ENCODE measurements at places on chromosomes 13 and 19.

DNA sequence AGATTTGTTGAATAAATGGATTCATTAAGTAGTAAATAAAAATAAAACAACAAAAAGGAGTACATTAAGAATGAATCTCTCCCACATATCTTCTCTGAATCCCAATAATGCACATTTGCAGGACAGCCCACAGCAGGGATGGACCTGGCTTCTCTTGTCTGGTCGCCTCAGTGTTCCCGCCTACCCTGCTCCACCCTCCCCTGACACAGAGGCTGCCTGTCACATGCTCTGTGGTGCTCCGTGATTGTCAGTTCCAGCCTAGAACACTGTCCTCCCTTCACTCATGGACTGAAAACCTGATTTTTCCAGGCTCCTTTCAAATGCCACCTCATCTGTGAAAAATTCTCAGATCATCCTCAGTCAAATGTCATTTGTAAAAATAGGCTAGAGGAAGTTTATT is 94.5 kb upstream of the GPR12 start:
- DNase-seq: no peak

GRCh38 chr13:100235311-100235901 is 146.5 kb downstream of the PCCA start:
- peak; percentile 12 for DNase-seq

GRCh38 chr19:49348305-49349189 is 13.3 kb downstream of the CD37 start:
- no peak for DNase-seq

DNA sequence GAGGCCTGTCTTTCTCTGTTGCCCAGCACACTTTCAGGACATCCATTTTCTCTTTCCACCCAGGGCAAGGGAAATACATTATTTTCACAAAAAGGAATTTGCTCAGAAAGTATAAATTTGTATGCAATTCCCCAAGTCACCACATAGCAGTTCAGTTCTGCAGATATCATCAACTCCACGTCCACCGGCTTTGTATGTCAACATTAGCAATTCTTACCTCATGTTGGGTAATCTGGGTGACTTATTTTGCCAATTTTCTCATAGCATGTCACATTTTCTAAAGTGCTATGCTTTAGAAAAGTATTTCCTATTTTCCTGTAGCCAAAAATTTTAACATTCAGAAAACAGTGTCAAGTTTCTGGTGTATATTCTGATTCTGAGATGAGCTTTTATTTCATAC is 501.8 kb downstream of the EFNB2 start:
- peak; percentile 12 for DNase-seq

- DNase-seq: no peak
Observed at GRCh38 chr13:50249144-50249521, 233.9 kb downstream of the KCNRG start.

DNA sequence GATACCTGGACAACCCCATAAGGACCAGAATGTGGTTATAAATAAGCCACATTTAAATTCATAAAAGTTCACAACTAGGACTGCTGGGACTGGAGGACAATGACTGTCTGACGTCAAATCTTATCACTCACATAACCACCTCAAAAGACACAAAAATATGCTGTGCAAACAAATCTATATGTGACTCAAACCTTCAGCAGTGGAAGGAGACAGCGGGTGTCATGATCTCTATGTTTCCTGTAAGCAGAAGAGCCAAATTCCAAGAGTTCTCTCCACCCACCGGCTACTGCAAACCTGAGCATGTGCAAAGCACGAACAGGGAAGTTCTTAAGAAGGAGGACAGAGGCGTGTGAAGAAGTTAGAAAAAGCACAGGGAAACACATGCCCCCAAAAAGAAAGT is 113.2 kb downstream of the MYCBP2 start:
- DNase-seq: no peak

DNA sequence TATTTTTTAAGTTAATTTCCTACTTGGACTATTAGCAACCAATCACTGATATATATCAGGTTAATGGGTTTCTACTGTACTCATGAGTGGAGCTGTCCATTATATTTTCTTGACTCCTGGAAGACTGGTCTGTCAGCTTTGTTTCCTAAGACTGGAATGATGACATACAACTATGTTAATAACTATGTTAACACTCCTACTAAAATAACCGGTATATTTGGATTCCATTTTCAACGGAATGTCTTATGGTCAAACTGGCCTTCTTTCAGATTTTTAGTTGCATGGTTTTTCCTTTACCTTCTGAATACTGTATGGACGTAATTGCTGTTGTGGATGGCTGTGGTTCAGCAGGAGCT is 45.8 kb upstream of the GPI start:
- DNase-seq: no peak

DNA sequence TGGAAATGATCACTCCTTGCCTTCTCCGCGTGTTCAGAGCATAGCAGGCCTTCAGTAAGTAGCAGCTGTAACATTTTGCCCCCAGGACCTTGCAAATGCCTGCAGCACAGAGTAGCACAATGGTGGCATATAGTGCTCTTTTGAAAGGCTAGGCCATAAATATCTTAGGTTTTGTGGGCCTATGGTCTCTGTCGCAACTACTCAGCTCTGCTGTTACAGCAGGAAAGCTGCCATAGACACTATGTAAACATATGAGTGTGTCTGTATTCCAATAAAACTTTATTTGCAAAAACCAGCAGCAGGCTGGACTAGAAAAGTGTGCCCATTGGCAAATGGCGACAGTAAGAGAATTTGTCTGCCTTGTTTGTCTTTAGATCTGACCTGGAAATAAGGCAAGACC is 9.4 kb downstream of the ITPKC start:
- no peak for DNase-seq

- DNase-seq: peak; percentile 6
Observed at GRCh38 chr13:64529874-64530485, 2700.2 kb downstream of the PCDH9 start.

DNA sequence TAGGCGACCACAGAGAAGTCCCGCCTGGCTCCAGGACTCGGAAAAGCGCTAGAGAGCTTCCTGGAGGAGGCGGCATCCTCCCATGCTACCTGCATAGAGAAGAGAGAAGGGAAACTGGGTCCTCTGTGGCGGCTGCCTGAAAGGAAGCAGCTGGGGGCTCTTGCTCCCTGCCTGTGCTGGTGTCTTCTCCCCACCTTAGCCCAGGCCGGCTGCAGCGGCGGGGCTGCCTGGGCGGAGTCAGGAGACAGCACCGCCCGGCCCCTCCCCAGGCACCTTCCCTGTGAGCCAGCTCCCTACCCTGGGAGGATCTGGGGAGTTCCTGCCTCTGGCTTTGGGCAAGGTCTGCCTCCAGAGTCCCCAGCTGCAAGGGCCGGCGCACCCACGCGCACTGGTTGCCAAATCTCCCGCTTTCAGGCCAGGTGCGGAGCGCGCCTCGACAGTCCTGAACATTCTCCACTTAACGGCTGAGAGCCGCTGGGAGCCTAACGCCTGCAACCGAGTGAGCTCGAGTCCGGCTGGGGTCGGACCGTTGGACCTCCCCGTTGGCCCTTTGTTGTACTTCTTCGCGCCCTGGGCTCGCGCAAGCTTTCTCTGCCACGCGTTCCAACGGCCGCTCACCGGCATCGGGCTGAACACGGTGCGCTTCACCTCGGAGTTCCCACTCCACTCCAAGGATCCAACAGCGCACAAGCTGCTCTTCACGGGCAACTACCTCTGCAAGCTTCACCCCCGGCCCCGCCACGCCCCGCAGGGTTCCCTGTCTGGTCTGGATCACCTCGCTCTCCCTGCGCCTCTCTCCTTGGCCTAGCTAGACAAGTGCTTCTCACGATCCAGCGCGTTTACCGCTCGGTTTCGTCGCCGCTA is 21.8 kb upstream of the ZNF30 start:
- no peak for DNase-seq

GRCh38 chr19:1654178-1654792 is 1.9 kb upstream of the TCF3 start:
- no peak for DNase-seq

GRCh38 chr19:752652-753517 is 2.0 kb downstream of the MISP start:
- peak; percentile 98 for DNase-seq

GRCh38 chr19:34181111-34181864 is 9.0 kb downstream of the LSM14A start:
- no peak for DNase-seq

GRCh38 chr13:68872338-68872737 is 1235.3 kb upstream of the ATXN8OS start:
- no peak for DNase-seq

DNA sequence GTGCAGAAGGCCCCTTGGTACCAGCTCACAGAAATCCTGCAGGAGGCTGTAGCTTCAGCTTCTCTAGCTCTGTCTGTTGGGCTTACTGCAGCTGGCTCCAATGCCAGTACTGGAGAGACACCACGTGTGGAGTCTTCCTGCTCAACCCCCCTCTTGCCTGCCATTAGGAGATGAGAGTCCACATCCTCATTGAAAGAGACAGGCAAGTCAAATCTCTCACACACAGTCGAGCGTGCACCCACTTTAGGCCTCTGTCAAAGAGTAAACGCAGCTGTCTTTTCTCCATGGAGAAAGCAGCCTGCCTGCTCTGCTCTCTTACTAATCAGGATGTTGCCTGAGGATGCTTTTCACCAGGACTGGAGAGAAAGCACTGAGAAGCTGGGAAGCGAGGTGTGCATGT is 523.0 kb upstream of the NBEA start:
- no peak for DNase-seq

GRCh38 chr13:27857282-27857681 is 62.5 kb upstream of the PDX1 start:
- no peak for DNase-seq

DNA sequence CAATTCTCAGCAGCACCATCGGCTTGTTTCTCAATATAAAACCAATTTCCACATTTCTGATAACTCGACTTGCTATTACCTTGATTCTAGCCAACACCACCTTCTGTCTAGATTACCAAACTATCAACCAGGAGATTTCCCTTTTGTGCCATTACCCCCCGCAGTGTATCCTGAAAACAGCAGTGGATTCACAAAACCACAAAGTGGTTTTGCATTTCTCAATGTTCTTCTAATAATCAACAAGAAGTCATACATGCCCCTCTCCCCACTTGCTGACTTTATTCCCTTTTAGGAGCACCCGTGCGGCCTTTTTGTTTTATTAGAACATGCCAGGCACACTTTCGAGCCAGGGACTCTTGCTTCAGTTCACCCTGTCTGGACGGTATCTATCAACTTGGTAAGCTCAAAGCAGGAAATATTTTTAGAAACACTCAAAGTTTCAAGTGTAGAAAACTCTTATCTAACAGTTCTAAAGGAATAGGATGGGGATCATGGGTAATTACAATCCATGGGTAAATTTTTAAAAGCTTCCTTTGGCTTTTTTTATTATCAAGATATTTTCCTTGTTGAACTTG is 967.4 kb downstream of the EFNB2 start:
- DNase-seq: no peak

DNA sequence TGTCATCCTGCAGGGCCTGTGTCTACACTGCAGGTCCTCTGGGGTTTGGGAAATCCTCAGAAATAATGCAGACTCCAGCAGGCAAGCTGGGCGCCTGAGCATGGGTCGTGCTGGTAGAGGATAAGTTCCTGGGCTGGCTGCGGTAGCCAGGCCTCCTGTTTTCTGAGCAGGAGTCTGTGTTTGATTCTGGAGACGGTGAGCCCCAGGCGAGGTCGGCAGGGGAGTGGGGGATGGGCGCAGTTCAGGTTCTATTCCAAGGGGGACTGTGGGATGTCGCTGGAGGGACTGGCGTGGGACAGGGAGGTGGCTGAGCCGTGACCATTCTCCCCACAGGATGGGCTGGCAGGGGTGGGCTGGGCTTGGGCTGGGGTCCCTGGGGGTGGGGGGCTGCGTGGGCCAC is 154.7 kb downstream of the KDM4B start:
- DNase-seq: no peak

DNA sequence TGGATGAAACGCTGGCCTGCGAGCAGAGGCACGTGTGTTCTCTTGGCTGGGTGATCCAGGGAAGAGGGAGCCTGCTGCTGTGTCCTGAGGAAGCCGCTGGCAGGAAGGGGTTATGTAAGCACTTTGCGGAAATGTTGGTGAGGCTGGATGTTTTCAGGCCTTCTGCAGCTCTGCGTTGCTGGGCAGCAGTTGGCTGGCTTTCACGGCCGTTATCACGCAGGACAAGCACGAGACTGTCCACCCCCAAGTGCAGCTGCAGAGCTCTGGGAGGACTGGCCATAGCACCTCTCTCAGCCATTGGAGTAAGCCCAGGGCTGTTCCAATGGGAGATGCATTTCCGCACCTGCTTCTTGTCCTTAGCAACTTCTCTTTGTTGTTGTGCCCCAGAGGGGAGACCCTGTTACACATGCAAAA is 146.9 kb upstream of the SOX21 start:
- no peak for DNase-seq

DNA sequence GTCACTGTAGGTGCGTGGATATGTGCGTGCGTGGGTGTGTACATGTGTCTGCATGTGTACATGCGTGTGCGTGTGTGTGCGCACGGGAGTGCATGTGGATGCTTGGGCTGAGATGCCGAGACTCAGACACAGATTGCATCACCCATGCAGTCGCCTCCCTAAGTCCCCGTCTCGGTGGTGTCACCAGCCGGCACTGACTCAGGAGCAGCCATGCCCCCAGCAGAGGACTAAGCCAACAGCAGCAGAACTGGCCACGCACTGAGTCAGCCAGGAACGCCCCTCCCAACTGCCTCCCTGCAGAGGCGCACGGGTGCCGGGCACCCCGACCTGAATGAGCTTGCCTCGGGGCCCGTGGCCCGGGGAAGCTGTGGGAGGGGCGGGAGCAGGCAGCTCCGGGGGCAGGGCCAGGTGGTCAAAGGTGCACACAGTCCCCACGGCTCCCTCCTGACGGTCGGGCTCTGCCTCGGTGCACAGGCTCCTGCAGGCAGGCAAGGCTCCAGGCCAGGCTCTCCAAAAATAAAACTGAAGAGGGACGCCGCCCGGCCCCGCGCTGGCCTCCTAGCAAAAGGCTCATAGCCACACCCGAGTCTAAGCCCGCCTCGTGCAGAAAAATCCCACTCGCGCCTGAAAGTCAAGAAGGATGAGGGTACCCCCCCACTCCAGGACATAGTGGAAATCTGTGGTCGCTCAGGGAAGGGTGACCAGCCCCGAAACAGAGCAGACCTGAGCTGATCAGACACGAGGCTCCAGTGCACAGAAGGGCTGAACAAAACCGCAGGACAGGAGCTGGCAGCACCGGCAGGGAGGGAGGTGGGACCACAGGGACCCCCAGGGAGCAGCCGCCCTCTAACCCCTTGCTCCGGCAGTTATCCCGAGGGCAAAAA is 49.2 kb downstream of the GADD45B start:
- peak; percentile 78 for DNase-seq

DNA sequence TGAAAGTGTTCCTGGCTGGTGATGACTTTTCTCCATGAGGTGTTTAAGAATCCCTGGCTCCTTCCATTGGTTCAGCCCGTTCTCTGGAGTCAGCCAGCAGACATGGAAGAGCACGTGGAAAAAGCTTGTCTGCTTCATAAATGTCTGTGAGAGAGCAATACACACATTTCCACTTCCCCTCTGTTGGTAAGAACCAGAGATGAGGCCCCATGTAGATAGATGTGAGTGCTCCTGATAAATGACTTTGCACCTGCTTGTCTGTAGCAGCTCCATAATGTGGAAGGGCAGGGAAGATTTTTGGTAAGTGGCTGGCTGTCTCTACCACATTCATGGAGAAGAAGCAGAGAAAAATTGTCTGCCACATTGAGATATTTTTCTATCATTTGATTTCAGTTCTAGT is 325.8 kb downstream of the LMO7 start:
- DNase-seq: no peak

- DNase-seq: no peak
Observed at GRCh38 chr19:593505-593904, 3.8 kb downstream of the HCN2 start.

All from HuH-7.5 (cell line).